ENCODE measurements at places on chromosomes 12 and 14.

DNA sequence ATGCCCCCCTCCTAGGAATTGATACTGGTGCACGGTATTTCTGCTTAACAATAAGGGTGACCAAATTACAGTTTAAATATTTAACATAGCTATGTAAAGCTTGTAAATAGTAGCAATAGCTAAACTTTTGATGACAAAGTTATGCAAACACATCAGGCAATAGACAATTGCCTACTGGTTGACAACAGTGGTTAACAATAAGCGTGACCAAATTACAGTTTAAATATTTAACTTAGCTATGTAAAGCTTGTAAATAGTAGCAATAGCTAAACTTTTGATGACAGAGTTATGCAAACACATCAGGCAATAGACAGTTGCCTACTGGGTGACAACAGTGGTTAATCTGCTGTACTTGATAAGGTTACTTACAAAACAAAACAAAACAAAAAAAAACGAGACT lies 886.5 kb upstream of the FLRT2 start:
- H3K36me3 ChIP-seq, result no peaks in the 10 kb centered on the region
- DNase-seq, result no peak
- no peaks in the 10 kb centered on the region for H3K4me1 ChIP-seq

DNA sequence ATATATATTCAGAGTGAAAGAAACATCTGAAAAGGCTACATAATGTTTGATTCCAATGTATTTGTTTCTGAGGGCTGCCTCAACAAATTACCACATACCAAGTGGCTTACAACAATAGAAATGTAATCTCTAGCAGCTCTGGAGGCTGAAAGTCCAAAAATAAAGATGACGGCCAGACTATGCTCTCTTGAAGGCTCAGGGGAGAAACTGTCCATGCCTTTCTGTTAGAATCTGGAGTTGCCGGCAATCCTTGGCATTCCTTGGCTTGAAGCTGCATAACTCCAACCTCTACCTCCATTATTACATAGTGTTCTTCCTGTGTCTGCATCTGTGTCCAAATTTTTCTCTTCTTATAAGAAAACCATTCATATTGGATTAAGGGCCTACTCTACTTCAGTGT lies 68.1 kb upstream of the PLEKHG7 start:
- H3K36me3 ChIP-seq, result no peaks in the 10 kb centered on the region
- no peak overlapping the region for H3K4me3 ChIP-seq
- H3K4me1 ChIP-seq, result no peaks in the 10 kb centered on the region
- no peak overlapping the region for H3K27ac ChIP-seq

DNA sequence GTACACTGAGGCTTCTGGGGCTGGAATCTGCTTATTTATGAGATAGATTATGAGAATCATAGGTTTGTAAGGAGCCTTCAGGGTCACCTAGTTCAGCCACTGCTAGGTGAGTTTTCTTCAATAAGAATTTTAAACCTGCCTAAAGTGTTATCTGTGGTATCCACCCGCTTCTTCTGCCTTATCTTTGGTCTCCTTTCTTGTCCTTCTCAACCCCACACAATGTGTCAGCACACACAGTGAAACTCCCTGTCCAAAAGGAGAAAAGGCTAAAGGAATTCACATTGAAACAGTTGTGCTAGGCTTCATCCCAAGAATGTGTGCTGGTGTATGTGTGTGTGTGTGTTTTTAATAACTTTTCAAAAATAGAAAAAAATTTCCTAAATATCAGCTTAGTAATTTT lies 259.3 kb upstream of the BTG1 start:
- DNase-seq, result no peak
- H3K4me1 ChIP-seq, result no peaks in the 10 kb centered on the region
- H3K4me3 ChIP-seq, result no peak overlapping the region
- H3K27me3 ChIP-seq, result no peaks in the 10 kb centered on the region
- H3K27ac ChIP-seq, result no peak overlapping the region
- no peaks in the 10 kb centered on the region for H3K36me3 ChIP-seq

- no peaks in the 10 kb centered on the region for H3K4me1 ChIP-seq
- H3K27me3 ChIP-seq, result no peaks in the 10 kb centered on the region
- no peak overlapping the region for H3K27ac ChIP-seq
- DNase-seq, result no peak
Observed at GRCh38 chr14:76591266-76591665, 170.0 kb upstream of the VASH1 start.

DNA sequence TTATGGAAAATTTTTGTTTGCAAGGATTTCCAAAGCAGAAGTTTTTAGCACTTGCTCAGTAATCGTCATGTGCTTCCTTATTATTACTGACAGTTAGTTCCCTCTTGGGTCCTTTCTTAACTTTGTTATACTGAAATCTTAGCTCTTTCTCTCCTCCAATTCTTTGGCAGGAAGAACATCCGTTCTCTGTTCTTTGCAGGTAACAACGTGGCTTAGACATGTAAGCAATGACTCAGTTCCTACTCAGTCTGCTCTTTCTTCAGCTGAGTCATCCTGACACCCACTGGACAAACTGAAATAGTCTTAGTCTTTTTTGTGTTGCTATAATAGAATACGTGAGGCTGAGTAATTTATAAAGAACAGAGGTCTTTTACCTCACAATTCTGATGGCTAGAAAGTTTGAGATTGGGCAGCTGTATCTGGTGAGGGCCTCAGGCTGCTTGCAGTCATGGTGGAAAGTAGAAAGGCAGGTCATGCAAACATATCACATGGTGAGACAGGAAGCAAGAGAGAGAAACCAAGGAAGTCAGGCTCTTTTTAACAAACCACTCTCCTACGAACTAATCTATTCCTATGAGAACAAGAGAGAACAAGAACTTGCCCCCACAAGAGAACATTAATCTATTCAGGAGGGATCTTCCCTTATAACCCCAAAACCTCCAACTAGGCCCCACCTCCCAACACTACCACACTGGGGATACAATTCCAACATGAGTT lies 49.2 kb downstream of the TESPA1 start:
- DNase-seq, result no peak
- no peaks in the 10 kb centered on the region for H3K4me1 ChIP-seq
- no peak overlapping the region for H3K27ac ChIP-seq
- H3K4me3 ChIP-seq, result no peak overlapping the region

DNA sequence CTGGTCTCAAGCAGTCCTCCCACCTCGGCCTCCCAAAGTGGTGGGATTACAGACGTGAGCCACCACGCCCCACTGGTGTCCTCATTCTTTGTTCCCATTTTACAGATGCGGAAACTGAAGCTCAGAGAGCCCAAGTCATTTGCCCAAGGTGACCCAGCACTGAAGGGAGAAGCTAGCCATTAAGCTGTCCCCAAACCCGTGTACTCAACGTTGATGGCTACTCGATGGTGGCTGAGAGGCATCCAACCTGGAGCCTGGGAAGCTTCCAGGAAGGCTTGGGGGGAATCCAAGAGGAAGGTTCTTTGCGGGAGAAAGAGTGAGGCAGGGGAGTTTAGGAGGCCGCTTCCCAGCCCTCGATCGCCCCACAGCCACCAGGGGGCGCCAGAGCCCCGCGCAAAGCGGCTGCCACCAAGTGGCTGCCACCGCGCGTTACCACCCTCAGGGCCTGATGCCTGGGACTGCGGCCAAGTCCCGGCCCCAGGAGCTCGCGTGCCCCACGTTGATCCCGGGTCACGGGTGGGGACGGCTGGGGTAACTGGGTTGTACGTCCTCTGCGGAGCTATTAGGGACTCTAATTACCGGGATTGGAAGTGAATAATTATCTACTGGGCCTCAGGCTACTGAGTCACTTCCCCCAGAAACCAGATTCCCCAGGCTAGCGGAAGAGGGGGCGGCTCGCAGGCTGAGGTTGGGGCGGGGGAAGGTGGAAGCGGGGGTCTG lies 8.8 kb upstream of the SH2B3 start:
- no peak overlapping the region for H3K4me3 ChIP-seq
- no peaks in the 10 kb centered on the region for H3K36me3 ChIP-seq
- DNase-seq, result peak; percentile 94
- no peaks in the 10 kb centered on the region for H3K4me1 ChIP-seq
- no peak overlapping the region for H3K27ac ChIP-seq

DNA sequence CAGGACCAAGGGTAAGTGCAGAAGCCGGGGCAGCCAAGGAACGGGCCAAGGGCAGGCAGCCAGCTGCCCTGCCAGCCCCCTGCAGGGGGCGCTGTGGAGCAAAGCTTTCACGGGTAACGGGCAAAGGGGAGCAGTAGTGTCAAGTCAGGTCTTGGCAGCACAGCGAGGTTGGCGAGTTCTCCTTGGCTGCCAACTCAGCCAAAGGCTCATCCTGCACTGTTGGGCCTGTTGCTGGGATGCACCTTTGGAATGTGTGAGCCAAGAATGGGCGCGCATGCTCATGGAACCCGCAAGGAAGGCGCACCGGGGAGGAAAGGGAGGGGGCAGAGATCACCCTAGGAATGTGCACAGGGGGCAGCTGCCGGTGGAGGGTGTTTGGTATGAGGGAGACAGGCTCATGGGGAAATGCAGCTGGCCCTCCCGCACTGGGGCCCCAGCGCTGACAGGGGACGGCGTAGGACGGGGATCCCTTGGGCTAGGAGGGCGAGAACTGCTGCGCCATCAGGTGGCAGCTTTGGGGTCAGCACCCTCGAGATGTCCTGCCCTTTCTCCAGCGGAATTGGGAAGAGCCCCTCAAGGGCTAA lies 138.0 kb downstream of the ASCL4 start:
- H3K27me3 ChIP-seq, result peaks cover 6% of the 10 kb centered on the region
- no peaks in the 10 kb centered on the region for H3K4me1 ChIP-seq
- no peak overlapping the region for H3K27ac ChIP-seq
- H3K4me3 ChIP-seq, result no peak overlapping the region
- no peaks in the 10 kb centered on the region for H3K36me3 ChIP-seq

- H3K36me3 ChIP-seq, result no peaks in the 10 kb centered on the region
- no peaks in the 10 kb centered on the region for H3K27me3 ChIP-seq
- peaks cover 2% of the 10 kb centered on the region for H3K4me1 ChIP-seq
- no peak overlapping the region for H3K4me3 ChIP-seq
- DNase-seq, result peak; percentile 32
Observed at GRCh38 chr14:101469382-101470247, 91.7 kb upstream of the DIO3 start.

GRCh38 chr14:22564463-22564862 lies 24.6 kb downstream of the DAD1 start:
- no peak for DNase-seq
- peaks cover 4% of the 10 kb centered on the region for H3K4me1 ChIP-seq
- H3K27me3 ChIP-seq, result no peaks in the 10 kb centered on the region
- H3K36me3 ChIP-seq, result peaks cover 27% of the 10 kb centered on the region
- no peak overlapping the region for H3K4me3 ChIP-seq

DNA sequence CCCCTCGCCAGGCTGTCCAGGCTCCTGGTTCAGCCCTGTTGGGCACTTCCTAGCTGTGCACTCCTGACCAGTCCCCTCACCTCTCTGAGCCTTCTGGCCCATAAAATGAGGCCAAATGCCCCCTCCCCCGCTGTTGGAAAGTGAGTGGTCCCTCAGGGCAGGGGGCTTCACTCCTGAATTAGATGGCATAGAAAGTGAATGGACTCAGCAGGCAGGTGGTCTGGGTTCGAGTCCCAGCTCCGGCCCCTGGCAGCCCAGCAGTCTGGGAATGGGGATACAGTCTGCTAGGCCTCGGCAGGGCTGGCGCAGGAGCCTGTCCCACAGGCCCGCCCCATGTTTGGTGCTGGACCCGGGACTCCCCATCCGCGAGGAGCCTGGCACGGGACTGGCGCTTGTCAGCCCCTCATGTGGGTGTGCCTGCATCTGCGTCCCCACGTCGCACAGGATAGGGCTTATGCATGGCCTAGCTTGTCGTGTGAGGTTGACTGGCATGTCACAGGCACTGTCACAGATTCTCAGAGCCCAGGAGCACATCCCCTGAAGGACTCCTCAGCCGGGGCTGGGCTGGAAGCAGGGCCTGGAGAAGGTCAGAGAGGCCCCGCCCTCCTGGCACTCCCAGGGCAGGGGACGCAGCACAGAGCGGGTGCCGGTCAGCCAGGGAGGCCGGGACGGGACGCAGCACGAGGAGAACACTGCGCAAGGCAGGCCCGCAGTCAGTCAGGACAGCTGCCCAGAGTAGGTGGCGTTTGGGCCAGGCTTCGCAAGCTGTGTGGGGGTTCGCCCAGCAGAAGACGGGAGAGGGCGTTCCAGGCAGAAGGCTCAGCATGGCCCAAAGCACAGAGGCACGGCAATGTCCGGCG lies 40.5 kb downstream of the DIO3 start:
- peak; percentile 30 for DNase-seq
- no peaks in the 10 kb centered on the region for H3K27me3 ChIP-seq
- no peak overlapping the region for H3K4me3 ChIP-seq
